ENCODE measurements at places on chromosomes 1 and 21.

GRCh38 chr1:67213164-67213563 is 46.9 kb downstream of the IL23R start:
- no peak for DNase-seq

- DNase-seq: no peak
Measured at GRCh38 chr1:14507262-14507661, 91.2 kb upstream of the KAZN start.

DNA sequence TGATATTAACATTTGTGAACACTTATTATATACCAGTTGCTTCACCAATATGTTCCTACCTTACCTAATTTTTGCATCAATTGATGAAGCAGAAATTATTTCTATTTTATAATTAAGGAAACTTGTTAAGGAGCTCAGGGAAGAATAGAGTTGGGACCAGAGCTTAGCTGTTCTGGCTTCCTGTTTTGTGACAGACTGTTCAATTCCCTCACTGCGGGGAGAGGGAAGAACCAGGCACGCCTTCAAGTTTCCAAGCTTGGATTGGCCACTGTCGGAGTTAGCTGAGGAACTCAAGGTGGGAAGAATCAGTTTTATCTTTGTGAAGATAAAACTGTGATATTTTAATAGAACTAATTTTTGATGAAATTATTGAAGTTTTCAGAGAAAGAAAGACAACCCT is 142.3 kb upstream of the LMO4 start:
- no peak for DNase-seq

DNA sequence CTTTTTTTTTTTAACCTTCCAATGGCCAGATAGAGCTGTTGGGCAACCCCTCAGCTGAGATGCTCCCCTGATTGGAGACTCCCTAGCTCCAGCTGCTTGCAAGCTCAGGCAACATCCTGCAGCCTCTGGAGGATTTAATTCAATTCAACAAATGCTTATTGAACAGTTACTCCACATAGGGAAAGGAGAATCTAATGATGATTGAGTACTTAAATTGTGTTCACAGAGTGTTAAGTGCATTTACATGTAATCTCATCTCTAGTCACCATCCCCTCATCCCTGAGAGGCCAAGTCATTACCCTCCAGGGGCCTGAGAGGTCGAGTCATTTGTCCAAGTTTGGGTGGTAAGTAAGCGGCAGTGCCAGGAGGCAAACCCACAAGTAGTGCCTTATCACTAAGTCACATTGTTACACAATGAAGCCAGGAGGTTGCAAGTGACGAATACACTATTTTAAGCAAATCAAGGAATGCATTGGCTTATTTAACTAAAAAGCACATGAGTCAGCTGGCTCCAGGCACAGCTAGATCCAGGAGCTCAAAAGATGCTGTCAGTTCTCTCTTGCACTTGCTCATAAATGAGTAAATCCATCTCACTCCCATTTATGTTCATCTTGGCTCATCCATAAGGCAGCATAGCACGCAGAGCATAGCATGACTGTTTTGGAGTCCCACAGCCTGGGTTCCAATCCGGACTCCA is 64.3 kb downstream of the OPTC start:
- no peak for DNase-seq
